ENCODE measurements at places on chromosomes 1 and 21.

GRCh38 chr1:230464671-230465070 lies 38.5 kb upstream of the PGBD5 start:
- H3K27me3 ChIP-seq = peaks cover 8% of the 10 kb centered on the region
- no peak overlapping the region for H3K4me3 ChIP-seq
- H3K27ac ChIP-seq = no peak overlapping the region
- no peaks in the 10 kb centered on the region for H3K4me1 ChIP-seq

- H3K27ac ChIP-seq = no peak overlapping the region
- H3K36me3 ChIP-seq = no peaks in the 10 kb centered on the region
- no peak for DNase-seq
- no peak overlapping the region for H3K4me3 ChIP-seq
- H3K27me3 ChIP-seq = peaks cover 5% of the 10 kb centered on the region
Measured at GRCh38 chr1:52102336-52103013, 39.4 kb upstream of the ZFYVE9 start.

DNA sequence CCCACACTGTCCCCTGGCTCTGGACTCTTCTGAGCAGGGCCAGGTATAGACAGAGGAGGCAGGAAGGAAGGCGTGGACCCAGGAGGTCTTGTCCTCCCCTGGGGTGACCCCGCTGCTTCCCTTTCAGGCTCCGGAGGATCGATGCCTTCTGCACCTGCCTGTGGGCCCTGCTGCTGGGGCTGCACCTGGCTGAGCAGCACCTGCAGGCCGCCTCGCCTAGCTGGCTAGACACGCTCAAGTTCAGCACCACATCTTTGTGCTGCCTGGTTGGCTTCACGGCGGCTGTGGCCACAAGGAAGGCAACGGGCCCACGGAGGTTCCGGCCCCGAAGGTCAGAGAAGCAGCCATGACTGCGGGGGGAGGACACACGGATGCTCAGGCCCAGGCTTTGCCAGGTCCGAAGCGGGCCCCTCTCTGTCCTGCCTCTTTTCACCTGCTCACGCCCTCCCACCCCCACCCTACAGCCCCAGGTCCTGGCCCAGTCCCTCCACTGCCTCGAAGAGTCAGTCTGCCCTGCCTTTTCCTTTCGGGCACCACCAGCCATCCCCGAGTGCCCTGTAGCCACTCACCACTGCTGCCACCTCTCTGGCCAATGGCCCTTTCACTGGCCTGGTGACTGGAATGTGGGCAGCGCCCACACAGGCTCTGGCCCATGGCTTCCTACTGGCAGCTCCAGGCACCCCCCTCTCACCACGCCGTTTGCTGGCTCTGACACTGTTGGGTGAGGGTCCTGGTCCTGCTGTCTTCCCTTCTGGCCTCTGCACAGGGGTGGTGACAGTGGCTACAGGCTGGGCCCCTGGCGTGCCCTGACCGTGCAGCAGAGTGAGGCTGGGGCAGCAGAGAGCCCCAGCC lies 13.5 kb downstream of the TMEM201 start:
- no peak overlapping the region for H3K4me3 ChIP-seq
- no peak for DNase-seq
- H3K27me3 ChIP-seq = no peaks in the 10 kb centered on the region
- no peak overlapping the region for H3K27ac ChIP-seq
- no peaks in the 10 kb centered on the region for H3K4me1 ChIP-seq

- H3K27me3 ChIP-seq = peaks cover 9% of the 10 kb centered on the region
- peaks cover 16% of the 10 kb centered on the region for H3K4me1 ChIP-seq
- DNase-seq = no peak
- no peak overlapping the region for H3K4me3 ChIP-seq
- no peak overlapping the region for H3K27ac ChIP-seq
Measured at GRCh38 chr1:229028987-229029878, 241.7 kb upstream of the RAB4A start.

- no peak overlapping the region for H3K27ac ChIP-seq
- no peaks in the 10 kb centered on the region for H3K4me1 ChIP-seq
- no peak for DNase-seq
- H3K27me3 ChIP-seq = no peaks in the 10 kb centered on the region
- no peaks in the 10 kb centered on the region for H3K36me3 ChIP-seq
Measured at GRCh38 chr1:45375104-45376090, 35.2 kb upstream of the MUTYH start.

DNA sequence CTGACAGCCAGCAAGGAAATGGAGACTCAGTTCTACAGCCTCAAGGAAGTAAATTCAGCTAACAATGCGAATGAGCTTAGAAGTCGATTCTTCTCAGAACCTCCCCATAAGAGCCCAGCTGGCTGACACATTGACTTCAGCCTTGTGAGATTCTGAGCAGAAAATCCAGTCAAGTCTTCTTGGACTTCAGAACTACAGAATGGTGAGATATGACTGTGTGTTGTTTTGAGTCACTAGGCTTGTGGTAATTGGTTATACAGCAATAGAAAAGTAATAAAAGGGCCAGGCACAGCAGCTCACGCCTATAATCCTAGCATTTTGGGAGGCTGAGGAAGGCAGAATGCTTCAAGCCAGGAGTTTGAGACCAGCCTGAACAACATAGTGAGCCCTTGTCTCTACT lies 161.8 kb upstream of the IVNS1ABP start:
- H3K27me3 ChIP-seq = no peaks in the 10 kb centered on the region
- no peaks in the 10 kb centered on the region for H3K36me3 ChIP-seq
- peaks cover 12% of the 10 kb centered on the region for H3K4me1 ChIP-seq
- DNase-seq = no peak
- H3K27ac ChIP-seq = no peak overlapping the region

DNA sequence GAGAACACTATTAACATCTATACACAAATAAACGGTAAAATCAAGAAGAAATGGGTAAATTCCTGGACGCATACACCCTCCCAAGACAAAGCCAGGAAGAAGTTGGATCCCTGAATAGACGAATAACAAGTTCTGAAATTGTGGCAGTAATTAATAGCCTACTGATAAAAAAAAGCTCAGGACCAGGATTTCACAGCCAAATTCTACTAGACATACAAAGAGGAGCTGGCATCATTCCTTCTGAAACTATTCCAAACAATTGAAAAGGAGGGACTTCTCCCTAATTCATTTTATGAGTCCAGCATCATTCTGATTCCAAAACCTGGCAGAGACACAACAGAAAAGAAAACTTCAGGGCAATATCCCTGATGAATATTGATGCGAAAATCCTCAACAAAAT lies 70.7 kb upstream of the FMO3 start:
- no peak overlapping the region for H3K4me3 ChIP-seq
- no peak for DNase-seq
- H3K36me3 ChIP-seq = no peaks in the 10 kb centered on the region
- no peaks in the 10 kb centered on the region for H3K27me3 ChIP-seq
- no peaks in the 10 kb centered on the region for H3K4me1 ChIP-seq

DNA sequence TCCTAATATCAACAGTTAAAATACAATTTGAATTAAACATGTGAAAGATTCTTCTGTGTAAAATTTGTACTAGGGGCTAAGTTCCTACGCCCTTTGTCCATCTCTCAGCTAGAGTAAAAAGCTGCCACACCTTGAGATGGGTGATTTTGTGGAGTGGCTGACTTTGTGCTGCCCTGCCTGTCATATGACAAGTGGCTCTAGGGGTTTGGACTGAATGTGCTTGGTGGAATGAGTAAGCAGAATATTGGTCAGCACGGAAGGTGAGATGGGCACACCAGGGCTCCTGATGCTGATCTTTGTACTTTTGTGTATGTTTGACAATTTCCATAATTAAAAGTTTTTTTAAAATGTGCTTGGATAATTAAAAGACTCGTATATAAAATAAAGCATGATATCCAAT lies 133.6 kb upstream of the SLC45A1 start:
- no peaks in the 10 kb centered on the region for H3K36me3 ChIP-seq
- H3K27me3 ChIP-seq = peaks cover 5% of the 10 kb centered on the region
- no peak for DNase-seq
- no peak overlapping the region for H3K27ac ChIP-seq

GRCh38 chr1:88175631-88176226 lies 508.3 kb upstream of the PKN2 start:
- H3K27ac ChIP-seq = no peak overlapping the region
- H3K27me3 ChIP-seq = peaks cover 2% of the 10 kb centered on the region
- H3K36me3 ChIP-seq = no peaks in the 10 kb centered on the region

DNA sequence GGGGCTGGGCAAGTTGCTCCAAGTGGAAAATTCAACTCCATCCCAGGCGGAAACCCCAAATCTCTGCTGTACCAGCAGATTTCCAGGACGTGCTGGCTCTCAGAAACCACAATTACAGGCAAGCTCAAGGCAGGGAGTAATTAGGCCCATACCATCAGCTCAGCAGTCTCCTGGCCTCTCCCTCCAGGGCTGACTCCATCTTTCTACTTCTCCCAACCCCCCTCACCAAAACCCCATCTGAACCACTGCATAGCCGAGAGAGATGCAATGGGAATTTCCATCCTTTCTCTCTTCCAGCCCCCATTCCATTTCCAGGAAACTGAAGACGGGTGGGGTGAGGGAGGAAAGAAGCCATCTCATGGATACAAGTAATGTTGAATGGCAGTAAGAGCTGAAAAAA lies 41.2 kb downstream of the ARHGEF11 start:
- H3K4me1 ChIP-seq = no peaks in the 10 kb centered on the region
- no peak for DNase-seq
- no peaks in the 10 kb centered on the region for H3K36me3 ChIP-seq

DNA sequence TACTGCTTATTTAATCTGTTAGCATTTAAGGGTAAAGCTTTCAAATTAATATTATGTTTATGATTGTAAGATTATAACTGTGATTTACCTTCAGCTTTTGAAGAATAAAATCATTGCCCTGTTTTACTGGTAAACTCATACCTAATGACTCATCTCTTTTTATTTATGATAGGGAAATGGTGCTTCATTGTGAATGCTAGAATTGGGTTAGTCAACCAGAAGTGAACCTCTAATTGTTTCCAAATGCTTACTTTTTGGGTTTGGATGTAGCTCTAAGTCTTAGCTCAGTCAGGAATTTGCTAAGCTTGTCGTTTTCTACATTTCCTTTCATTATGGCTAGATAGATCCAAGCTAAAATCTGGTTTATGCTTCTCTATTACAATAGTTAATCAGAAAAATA lies 59.4 kb downstream of the SLC30A7 start:
- no peak for DNase-seq
- H3K4me3 ChIP-seq = no peak overlapping the region
- no peaks in the 10 kb centered on the region for H3K27me3 ChIP-seq
- peaks cover 42% of the 10 kb centered on the region for H3K36me3 ChIP-seq

DNA sequence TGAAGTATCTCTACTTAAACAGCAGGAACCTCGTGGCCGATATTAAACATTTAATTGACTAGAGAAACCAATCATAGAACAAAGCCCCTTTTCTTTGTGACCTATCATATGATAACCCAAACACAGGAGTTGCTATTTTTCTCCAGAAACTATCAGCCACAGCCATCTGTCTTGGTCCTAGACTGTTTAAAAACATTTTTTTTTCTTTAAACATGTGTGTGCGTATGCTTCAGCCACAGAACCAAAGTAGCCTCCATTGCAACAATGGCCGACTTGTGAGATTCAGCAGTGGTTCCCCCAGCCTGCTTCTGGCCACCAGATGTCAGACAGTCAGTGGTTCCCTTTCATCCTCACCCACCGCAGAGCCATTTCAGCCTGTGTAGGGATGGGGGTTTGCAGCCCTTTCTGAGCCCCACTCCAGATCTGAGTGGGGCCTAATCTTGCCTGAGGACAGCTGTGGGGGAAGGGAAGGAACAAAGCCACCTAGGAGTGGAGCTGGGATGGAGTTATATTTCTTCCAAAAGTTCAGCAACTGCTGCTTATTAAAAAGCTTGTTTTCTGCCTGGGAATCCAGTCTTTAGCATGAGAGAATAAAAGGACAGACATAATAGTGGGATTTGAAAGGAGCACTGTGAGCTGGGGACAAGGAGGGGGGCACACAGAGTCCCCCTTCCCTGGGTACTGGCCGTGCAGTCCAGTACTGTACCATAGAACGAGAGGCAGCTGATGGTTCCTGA lies 11.7 kb upstream of the IGSF3 start:
- H3K27me3 ChIP-seq = peaks cover 19% of the 10 kb centered on the region
- H3K4me3 ChIP-seq = no peak overlapping the region
- no peaks in the 10 kb centered on the region for H3K4me1 ChIP-seq
- no peaks in the 10 kb centered on the region for H3K36me3 ChIP-seq
- DNase-seq = no peak
- no peak overlapping the region for H3K27ac ChIP-seq

DNA sequence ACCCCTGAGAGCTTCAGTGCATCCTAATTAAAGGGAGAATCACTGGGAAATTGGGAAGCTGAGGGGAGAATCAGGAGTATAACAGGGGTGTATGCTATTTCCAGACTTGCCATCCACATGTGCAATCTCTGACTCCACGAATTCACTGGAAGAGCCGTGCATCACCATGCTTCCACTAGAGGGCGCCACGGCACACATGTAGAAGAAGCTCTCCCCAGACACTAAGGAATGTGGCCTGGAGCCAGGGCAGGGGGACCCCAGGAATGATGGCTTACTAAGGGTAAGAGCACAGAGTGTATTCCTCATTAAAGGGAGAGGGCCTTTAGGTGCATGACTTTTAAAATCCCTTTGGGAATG lies 81.5 kb downstream of the ABCA4 start:
- no peak overlapping the region for H3K27ac ChIP-seq
- peaks cover 12% of the 10 kb centered on the region for H3K27me3 ChIP-seq
- no peaks in the 10 kb centered on the region for H3K36me3 ChIP-seq
- peaks cover 24% of the 10 kb centered on the region for H3K4me1 ChIP-seq
- peak; percentile 24 for DNase-seq
- no peak overlapping the region for H3K4me3 ChIP-seq

- H3K27me3 ChIP-seq = no peaks in the 10 kb centered on the region
- no peak overlapping the region for H3K4me3 ChIP-seq
- H3K36me3 ChIP-seq = no peaks in the 10 kb centered on the region
- H3K27ac ChIP-seq = no peak overlapping the region
- no peak for DNase-seq
- H3K4me1 ChIP-seq = peaks cover 7% of the 10 kb centered on the region
Measured at GRCh38 chr1:197519741-197520334, 251.8 kb downstream of the CRB1 start.

DNA sequence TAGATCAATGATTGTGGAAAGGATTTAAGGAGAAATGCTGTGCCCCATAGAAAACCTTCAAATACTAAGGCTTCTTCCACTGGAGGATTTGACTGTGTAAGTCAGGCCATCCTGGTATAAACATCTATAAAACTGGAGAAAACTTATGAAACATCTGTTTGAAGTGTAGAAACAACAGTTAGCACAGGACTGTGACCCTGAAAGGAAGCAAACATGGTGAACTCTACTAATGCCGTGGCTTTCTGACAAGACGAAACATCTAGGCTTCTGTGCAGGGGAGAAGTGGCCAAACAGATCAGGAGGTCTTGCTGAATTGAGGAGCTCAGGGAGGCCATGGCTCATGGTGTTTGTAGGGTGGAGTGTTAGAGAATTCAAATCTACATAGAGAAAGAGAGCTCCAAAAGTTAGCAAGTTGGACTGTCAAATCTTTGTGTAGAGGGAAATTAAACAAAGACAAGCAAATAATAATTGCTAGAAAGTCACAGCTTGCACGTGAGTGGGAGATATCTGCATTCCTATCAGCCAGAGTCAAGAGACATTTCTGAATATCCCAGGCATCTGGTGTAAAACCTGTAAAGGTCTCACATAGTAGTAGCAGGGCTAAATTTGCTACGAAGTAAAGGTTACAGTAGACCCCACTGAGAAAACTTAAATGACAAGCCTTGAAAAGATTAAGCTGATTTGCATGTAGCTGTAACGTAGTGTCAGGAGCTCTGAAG lies 566.8 kb upstream of the B3GALT2 start:
- H3K4me3 ChIP-seq = no peak overlapping the region
- DNase-seq = no peak
- H3K4me1 ChIP-seq = no peaks in the 10 kb centered on the region
- H3K27me3 ChIP-seq = peaks cover 3% of the 10 kb centered on the region
- H3K27ac ChIP-seq = no peak overlapping the region
